ENCODE measurements at places on chromosomes 16 and 17.
A peak's percentile ranks its signal among the peaks of the same experiment; 100 is the strongest.

- no peak for DNase-seq
Measured at GRCh38 chr16:11152677-11153331, 103.2 kb downstream of the SOCS1 start.

DNA sequence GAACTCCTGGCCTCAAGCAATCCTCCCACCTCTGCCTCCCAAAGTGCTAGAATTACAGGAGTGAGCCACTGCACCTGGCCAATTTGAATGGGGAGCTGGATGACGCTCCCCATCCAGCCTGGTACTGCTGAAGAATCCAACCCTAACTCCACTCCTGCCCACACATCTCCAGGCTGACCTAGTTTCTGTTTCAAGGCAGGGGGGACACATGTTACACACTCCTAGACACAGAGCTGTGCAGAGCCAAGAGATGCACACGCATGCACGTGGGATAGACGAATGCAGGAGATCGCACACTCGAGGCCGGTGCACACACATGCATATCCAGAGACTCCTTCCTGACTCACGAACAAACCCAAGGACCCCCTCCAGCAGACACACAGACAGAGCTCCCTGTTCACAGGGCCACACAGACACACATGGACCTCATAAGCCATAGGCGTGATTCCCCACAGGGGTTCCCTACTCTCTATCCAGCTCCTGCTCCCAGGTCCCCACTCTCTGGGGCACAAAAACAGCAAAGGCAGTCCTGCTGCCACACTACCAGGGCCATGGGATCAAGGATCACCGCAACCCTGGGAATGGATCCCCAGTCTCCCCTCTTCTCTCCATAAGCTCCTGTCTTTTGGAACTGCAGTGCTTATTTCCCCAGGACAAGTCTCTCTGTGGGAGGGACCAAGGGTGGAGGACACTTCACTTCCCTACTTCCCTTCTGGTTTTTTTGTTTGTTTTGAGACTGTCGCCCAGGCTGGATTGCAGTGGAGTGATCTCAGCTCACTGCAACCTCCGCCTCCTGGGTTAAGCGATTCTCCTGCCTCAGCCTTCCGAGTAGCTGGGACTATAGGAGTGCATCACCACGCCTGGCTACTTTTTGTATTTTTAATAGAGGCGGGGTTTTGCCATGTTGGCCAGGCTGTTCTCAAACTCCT lies 14.4 kb downstream of the EPOP start:
- DNase-seq = no peak

DNA sequence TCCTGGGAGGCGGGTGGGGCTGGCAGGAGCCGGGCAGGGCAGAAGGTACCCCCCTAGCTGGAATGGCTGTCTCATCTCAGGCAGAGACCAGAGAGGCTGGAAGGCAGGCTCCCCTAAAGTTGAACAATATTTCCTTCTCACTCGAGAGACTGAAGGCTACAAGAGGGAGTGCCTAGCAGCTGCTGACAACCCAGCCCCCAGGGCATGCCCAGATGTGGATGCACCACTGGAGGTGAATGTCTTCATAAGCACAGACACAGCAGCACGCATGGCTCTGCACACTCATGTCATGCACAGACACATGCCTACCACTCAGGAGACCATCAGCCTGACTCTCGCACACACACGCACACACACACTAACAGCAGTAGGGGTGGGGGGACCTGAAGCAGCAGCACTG lies 179.0 kb downstream of the CCT6B start:
- no peak for DNase-seq

- no peak for DNase-seq
Measured at GRCh38 chr17:57410169-57410568, 153.8 kb downstream of the MSI2 start.

DNA sequence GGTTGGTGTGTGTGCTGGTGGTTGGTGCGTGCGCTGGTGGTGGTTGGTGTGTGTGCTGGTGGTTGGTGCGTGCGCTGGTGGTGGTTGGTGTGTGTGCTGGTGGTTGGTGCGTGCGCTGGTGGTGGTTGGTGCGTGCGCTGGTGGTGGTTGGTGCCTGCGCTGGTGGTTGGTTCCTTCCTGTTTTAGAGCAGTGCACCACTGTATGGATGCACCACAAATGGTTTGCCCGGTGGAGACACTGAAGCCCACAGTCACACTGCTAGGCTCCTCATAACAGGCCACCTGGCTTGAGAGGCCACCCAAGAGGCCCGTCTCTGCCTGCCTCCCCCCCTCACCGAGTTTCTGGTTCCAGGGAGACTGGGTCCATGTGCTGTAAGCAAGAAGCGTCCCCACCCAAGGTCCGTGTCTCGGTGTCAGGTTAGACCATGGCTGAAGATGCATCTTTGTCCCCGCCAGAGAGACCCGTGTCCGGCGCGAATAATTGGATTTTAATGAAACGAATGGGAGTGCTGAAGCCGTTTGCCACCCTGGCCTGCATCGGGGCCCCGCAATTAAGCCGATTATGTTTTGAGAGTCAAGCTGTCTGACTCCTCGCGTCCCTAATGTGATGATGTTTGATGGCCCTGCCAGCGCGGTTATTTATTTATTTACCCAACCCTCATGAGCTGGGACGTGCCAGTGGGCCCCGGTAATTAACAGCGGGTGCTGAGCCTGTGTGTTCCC lies 161.3 kb upstream of the GSE1 start:
- DNase-seq = no peak

DNA sequence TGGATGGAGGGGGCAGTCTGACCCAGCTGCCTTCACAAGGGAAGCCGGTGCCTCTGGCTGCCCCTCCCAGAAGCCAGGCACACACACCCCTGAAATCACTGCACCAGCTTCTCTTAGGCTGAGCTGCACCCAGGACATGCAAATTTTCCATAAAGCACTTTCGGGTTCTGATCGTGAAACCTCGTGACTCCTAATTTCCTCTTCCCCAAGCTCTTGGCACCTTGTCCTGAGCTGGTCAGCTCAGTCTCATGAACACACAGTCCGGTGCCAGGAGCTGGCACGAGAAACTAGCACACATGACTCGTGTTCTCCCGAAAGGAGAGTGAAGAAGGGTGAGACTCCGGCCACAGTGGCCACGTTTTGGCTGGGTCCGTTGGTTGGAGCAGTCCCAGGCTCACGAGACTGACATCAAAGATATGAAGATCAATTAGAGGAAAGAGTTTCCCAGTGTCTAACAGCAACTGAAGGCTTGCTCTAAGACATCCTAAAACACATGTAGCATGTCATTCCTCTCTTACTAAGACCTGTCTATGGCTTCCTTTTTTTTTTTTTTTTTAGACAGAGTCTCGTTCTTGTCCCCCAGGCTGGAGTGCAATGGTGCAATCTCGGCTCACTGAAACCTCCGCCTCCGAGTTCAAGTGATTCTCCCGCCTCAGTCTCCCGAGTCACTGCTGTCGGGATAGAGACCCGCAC lies 9.2 kb upstream of the ABR start:
- DNase-seq = no peak

- DNase-seq = no peak
Measured at GRCh38 chr17:17595755-17596154, 4.2 kb upstream of the PEMT start.

- DNase-seq = peak; percentile 23
Measured at GRCh38 chr16:30567991-30568638, 3.4 kb downstream of the ZNF688 start.

GRCh38 chr17:6862825-6863224 lies 31.3 kb upstream of the TEKT1 start:
- no peak for DNase-seq

DNA sequence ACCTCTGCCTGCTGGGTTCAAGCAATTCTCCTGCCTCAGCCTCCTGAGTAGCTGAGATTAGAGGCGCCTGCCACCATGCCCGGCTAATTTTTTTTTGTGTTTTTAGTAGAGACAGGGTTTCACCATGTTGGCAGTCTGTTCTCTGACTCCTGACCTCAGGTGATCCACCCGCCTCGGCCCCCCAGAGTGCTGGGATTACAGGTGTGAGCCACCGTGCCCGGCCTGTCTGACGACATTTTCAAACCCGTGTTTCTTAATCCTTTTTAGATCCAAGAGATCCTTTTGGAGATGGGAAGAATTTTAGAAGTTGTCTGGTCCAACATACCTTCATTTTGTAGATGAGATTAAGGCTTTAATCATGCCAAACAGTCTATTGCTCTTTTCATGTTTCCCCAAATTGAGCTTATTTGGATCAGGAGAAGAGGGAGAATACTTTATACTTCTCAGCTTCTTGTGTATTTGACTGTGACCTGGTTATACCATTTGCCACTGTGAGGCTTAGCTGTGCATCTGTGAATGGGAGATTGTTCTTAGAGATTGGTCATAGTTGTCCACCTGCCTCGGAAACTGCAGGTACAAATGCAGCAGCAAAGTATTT lies 25.8 kb downstream of the USP10 start:
- no peak for DNase-seq

GRCh38 chr16:66911112-66911511 lies 7.6 kb downstream of the CDH16 start:
- DNase-seq = no peak

DNA sequence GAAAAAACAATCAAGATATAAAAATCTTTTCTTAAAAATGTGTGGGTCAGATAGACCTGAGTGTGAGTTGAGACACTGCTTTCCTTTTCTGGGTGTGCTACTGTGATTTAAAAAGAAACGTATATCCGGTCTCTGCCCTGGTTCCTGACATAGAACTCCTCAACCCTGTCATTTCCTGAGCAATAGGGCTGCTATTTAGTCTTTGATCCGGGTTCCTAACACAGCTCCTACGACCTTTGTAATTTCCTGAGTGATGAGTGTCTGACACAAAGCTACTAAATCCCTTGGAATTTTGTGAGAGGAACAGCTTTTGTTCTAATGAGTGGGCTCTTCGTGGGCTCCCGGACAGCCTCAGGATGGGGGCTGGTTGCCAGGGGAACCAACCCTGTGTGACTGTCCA lies 93.9 kb upstream of the FA2H start:
- no peak for DNase-seq

GRCh38 chr17:21160401-21160800 lies 33.6 kb downstream of the DHRS7B start:
- no peak for DNase-seq

GRCh38 chr17:57694051-57694450 lies 51.0 kb downstream of the CCDC182 start:
- DNase-seq = no peak

- no peak for DNase-seq
Measured at GRCh38 chr16:60605176-60605575, 1431.1 kb downstream of the CDH8 start.

DNA sequence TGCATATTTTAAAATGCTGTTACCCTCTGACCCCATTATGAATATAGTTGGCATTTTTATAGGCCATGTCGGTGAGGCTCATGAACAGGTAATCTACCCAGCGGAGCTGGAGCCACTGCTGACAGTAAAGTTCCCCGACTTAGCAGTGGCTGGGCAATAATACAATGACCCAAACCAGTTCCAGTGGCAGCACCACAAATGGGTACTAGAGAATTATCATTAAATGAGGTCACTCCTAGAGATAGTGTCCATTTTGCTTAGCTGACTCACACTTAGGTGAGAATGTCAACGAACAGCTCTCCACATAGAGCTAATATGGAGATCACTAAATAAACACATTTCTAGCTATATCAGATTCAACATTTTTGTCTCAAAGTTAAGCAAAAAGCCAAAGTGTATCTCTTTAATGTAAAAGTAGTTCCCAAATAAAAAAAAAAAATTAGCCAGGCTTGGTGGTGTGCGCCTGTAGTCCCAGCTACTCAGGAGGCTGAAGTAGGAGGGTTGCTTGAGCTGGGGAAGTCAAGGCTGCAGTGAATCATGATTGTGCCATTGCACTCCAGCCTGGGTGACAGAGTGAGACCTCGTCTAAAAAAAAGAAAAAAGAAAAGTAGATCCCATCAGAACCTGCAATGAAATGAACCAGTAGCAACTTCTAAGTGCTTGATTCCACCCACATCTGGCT lies 7.4 kb downstream of the MYO1D start:
- no peak for DNase-seq

DNA sequence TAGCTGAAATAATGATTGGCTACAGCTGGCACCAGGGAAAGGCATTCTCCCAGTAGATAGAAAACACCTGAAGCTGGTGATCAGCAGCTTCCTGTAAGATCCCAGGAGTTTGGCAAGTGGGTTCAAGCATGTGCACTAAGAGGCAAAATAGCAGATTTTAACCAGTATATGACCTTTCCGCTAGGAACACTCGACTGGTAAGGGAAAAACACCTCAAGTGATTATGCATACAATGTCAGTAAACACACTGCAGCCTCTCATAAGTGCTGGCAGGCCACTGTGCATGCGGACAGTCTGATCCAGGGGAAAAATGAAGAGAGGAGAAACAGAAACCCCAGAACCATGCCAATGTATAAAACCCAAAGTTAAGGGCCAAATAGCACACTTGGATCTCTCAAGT lies 49.0 kb upstream of the HLF start:
- DNase-seq = no peak

GRCh38 chr17:4317610-4318009 lies 48.9 kb downstream of the UBE2G1 start:
- no peak for DNase-seq

- no peak for DNase-seq
Measured at GRCh38 chr17:80738987-80739730, 194.5 kb downstream of the RPTOR start.

DNA sequence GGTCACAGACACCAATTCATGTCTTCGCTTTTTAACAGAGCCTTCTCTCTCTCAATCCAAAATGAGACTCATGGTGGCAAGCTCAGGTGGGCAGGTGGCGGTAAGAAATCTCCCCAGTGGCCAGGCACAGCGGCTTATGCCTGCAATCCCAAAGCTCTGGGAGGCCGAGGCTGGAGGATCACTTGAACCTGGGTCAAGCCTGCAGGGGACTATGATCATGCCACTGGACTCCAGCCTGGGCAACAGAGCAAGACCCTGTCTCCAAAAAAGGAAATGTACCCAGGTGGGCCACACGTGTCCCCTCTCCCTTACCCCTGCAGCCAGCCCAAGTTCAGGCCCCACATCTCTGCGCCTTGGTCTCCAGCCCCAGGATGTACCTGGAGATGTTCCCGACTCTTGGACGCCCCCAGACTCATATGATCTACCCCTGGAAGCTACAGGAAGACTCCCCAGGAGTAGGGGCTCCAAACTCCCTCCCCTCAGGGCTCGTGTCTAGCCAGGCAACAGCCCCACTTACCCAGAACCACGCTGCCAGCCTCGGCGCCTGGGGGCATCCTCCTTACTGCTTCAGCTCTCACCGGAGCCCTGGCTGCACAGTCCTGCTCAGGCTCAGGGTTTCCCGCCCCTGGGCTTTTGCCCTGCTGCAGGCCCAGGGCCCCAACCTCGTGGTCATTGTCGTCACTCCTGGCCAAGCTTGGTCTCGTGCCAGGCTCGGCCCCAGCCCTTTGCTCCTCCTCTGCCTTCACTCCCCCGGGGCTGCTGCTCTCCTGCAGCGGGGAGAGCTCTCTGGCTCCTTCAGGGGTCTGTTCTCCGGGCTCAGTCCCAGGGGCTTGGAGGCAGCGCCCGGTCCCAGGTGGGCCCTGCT lies 16.2 kb downstream of the MYLK3 start:
- DNase-seq = no peak

Data from activated CD4-positive, CD25-positive, alpha-beta regulatory T cell treated with anti-CD3 and anti-CD28 coated beads, Interleukin-2, amount 50 U/mL, for 16 hours (primary cell).